ENCODE measurements at places on chromosomes 2 and 18. TPM values are rescaled to one million over a fixed set of nuclear protein-coding genes. Genes with fewer than 3 reads are reported as not detected.

TUBA4B gene
- not detected for total RNA-seq

LBX2 gene
- total RNA-seq, result 2.0 TPM

COLEC12 gene
- 0.33 TPM for total RNA-seq

ATG4B gene
- total RNA-seq, result 87.0 TPM

IL1RN gene
- total RNA-seq, result not detected

RAD51AP2 gene
- total RNA-seq, result not detected

SERPINB10 gene
- total RNA-seq, result not detected

PCARE gene
- not detected for total RNA-seq

GKN1 gene
- not detected for total RNA-seq

SLC30A3 gene
- not detected for total RNA-seq

RAB27B gene
- 0.67 TPM for total RNA-seq

AKAIN1 gene
- not detected for total RNA-seq

LIPG gene
- under 0.01 TPM for total RNA-seq

RAB31 gene
- total RNA-seq, result 14.2 TPM

CD8B2 gene
- not detected for total RNA-seq

IL37 gene
- total RNA-seq, result not detected

SLC38A11 gene
- 0.73 TPM for total RNA-seq

NEU2 gene
- total RNA-seq, result not detected

FBLN7 gene
- total RNA-seq, result 1.00 TPM

AMER3 gene
- not detected for total RNA-seq

GPR39 gene
- total RNA-seq, result 0.33 TPM

PSMA8 gene
- not detected for total RNA-seq

TAF4B gene
- total RNA-seq, result 23.9 TPM

SRSF7 gene
- total RNA-seq, result 58.2 TPM

MOGAT1 gene
- not detected for total RNA-seq

CYP27A1 gene
- 184 TPM for total RNA-seq
